ENCODE measurements at places on chromosomes 13 and 19.

- no peak for DNase-seq
These were observed 591 bp downstream of the ZNF823 start for GRCh38 chr19:11737964-11738745.

GRCh38 chr13:76329866-76330580 lies 556.2 kb downstream of the KCTD12 start:
- DNase-seq: no peak

GRCh38 chr19:44202470-44202869 lies 9.9 kb upstream of the ZNF227 start:
- DNase-seq: no peak

GRCh38 chr13:74174810-74175209 lies 40.6 kb upstream of the KLF12 start:
- no peak for DNase-seq

DNA sequence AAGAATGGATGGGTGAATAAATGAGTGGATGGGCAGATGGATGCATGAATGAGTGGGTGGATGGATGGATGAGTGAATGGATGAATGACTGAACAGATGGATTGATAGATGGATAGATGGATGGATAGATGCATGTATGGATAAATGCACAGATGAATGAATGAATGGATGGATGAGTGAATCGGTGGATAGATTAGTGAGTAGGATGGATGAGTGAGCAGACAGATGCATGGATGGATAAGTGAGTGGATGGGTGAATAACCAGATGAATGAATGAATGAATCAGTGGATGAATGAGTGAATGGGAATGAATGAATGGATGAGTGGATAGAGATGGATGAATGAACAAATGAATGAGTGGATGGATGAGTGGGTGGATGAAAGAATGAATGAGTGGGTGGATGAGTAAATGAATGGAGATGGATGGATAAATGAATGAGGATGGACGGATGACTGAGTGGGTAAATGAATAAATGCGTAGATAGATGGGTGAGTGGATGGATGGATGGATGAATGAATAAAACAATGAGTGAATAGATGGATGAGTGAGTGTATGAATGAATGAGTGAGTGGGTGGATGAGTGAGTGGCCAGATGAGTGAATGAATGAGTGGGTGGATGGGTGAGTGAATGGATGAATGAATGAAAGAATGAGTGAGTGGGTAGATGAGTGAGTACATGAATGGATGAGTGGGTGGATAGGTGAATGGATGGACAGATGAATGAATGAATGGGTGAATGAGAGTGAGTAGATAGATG lies 13.0 kb downstream of the GAS6 start:
- DNase-seq: no peak

DNA sequence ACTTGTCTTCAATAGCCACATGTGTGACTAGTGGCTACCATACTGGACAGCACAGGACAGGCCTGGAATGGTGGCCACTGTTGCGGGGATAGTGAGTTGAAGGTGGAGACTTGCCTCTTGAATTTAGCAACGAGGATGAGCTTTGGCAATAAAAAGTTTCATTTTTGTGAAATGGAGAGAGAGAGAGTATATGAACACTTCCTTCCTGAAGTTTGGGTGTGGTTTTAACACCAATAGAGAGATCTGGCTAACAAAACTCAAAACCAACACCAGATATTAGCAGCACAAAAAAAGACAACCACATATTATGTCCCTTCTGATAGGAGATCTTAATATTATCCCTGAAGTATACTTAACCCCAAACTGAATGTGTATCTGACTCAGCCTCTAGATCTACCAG lies 6.3 kb upstream of the LRFN3 start:
- no peak for DNase-seq

DNA sequence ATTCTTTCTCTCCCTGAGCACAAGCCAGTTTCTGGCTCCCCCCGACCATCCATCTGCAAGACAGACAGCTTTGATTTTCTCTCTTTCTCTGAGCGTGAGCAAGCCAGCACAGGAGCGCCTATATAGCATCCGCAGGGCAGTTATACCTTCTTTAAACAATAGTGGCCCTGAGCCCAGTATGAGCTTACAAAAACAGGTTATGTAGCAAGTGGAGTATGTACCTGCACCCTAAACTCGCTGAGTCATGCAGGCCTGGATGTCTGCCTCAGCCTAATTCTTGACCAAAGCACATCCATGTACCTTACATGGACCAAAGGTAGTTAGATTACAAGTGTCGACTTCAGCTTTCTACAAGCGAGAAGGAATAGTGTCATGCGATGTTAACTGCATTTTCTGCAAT lies 61.7 kb downstream of the RAP2A start:
- DNase-seq: no peak

DNA sequence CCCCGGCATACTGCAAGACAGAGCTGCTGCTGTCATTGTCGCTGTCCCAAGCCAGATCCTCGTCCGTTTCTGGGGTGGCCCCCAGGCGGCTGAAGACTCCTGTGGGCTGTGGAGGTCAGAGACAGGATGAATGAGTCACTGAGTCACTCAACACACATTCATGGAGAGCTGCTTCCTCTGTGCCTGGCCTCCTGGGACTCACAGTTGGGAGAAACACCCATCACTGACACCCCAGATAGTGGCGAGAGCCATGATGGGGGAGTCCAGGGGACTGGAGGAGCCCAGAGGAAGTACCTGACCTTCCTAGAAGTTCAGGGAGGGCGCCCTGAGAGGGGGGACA lies 26.0 kb downstream of the C19orf47 start:
- DNase-seq: no peak

- no peak for DNase-seq
These were observed 6.1 kb downstream of the SOX21 start for GRCh38 chr13:94706101-94706842.

DNA sequence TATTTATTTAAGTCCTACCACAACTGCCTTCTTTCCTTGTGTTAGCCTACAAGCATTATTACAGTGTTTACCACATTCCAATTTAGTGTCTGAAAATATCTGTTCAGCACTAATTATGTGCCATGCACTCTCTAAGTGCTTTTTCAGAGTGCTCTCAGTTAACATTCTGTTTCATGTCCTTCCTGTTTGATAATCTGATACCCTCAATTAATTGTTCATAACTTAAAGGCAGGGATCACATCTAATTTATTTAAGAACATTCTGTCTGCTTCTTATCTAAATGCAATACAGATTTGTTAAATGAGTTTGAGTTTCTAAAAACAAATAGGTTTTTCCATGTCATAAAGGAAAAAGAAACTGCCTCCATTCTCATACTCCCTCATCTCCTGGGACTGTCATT lies 649.6 kb upstream of the ATXN8OS start:
- DNase-seq: no peak

GRCh38 chr13:106143930-106144709 lies 391.3 kb downstream of the EFNB2 start:
- DNase-seq: no peak

- DNase-seq: no peak
These were observed 467.5 kb downstream of the DIAPH3 start for GRCh38 chr13:59696271-59696670.

- no peak for DNase-seq
These were observed 61.7 kb downstream of the ZNF627 start for GRCh38 chr19:11658970-11659369.

DNA sequence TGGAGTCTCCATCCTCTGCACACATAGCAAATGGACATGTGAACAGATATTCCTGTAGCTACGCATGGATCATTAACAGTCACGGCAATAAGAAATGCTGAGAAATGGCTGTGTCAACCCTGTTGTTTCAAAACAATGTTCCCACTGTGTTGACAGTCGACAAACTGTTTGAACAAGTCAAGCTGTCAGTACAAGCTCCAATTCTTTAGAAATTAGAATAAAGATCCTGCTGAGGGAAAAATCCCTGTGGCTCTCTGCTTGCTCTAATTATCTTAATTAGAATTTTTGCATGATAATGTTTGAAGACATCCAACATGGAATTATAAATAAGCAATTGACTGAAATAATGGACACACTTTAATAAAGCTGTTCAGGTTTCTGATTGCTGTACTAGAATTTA lies 37.9 kb upstream of the CPB2 start:
- no peak for DNase-seq

GRCh38 chr13:91889641-91890040 lies 491.2 kb downstream of the GPC5 start:
- DNase-seq: no peak

- DNase-seq: no peak
These were observed 10.2 kb downstream of the PPP2R1A start for GRCh38 chr19:52200044-52200443.

Measured in NCI-H1694 treated with DMSO at 0.1 percent for 48 hours (cell line).